ENCODE measurements at places on chromosomes 12 and 14. TPM values are rescaled to one million over a fixed set of nuclear protein-coding genes. Genes with fewer than 3 reads are reported as not detected.

DNA sequence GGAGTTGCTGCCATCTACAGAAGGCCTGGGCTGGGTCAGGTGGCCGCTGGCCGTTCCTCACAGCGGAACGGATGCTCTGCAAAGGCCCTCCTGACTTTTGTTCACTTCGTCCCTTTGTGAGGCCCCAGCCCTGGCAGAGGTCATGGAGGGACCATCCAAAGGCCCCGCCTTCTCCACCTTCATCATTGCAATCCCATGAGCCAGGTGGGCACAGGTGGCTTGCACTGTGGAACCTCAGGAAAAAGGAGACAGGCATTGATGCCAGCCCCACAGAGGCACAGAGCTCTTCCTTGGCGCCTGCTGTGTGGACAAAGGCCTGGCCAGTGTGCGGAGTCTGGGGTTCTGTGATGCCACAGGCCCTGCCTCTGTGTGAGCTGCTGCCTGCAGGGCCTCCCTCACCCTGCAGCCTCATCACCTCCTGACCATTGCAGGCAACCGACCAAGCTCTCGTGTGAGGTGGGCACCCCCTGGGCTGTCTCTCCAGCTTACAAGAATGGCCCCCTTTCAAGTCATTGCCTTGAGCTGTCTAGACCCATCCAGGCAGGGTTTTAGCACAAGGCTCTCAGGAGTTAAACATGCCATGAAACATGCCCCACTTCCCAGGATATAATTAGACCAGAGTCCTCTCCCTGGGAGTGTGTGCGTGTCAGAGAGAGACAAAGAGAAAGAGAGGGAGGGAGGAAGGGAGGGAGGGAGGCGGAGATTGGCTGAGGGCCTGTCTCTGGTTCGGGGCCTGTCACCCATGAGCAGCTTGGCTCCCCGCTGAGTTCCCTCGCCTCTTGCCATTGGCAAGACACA lies 19.3 kb downstream of the NFKBIA start:
- DNase-seq = no peak

GRCh38 chr12:1839956-1840951 lies 19.9 kb downstream of the LRTM2 start:
- no peak for DNase-seq

DNA sequence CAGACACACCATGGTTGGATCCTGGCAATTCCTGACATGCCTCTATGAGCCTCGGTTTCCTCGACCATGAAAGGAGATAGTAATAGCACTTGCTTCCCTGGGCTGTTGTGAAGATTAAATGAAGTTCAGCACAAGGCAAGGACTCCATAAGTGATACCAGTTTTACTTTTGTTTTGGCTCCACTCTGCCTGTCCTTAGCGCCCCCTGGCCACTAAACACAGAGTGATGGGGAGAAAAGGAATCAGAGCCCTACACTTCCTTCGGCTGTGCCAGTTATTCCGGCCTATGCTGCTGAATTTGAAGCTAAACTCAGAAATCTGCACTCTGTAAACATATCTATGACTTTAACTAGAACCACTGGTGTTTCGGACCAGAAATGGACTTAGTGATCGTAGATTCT lies 173.8 kb downstream of the C12orf75 start:
- no peak for DNase-seq

DNA sequence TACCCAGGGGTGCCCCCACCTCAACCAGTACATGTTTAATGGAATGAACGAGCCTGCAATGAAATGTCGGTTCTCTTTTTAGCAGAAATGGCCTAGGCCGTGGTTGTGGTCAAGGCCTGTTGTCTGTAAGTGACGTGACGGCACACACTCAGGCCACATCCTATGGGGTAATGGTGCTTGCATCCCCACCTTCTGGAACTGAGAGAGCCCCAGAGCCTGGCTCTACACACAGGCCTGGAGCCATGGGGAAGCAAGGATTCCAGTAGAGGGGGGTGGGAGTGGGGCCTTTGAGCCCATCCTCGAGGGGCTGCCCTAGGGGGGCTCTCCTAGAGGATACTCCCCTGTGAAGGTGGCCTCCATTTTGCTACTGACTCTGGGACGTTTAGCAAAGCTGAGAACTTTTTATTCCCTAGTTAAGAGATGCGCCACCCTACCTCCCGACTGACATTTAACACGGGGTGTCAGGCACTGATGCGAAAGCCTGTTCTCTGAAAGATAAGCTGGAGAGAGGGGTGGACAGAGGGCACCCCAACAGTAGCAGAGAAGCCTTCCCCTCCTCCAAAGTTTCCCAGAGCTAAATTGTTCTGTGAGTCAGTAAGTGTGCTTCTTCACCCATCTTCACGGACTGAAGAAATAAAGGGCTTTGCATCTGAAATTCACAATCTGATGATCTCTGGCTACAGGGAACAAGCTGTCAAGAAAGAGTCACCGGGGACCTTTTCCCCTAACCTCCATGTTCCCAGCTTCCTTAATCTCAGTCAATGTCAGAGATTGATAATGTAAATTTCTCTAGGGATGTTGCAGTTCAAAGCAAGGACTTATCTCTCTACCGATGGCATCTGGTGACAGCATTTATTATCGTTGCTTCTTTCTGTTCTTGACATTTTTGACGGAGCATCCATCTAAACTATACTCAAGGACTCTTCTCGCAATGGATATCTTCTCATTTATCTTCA lies 6.8 kb downstream of the RIN3 start:
- no peak for DNase-seq

The PIK3C2G gene
- 0.08 TPM for polyA plus RNA-seq

- DNase-seq = no peak
Observed at GRCh38 chr12:52074971-52075724, 4.4 kb upstream of the SMIM41 start.

GRCh38 chr12:53219956-53220693 lies 11.9 kb downstream of the RARG start:
- DNase-seq = no peak

DNA sequence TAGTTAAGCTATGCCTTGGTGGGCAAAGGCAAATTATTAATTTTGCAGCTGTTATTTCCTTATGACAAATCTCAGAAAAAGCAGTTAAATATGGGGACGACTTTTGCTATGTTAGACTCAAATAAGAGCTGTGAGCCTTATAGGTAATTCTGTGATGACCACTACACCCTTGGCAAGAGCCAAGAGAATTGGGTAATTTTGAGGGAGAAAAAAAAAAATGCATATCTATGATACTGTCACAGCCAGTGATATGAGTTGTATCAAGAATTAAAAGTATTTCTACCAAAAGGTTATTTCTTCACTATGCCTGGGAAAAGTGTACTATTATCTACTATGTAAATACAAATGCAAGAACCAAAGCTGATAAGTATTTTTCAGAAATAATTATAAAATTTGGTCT lies 43.9 kb downstream of the SCAF11 start:
- no peak for DNase-seq

GRCh38 chr14:103905842-103906456 lies 22.3 kb upstream of the TDRD9 start:
- DNase-seq = no peak

The SLC10A1 gene
- not detected for polyA plus RNA-seq

- DNase-seq = no peak
Observed at GRCh38 chr12:24499151-24500146, 449.5 kb downstream of the BCAT1 start.

The STAC3 gene
- polyA plus RNA-seq = 488 TPM

The BCL11B gene
- 0.86 TPM for polyA plus RNA-seq

- no peak for DNase-seq
Observed at GRCh38 chr14:95286645-95287044, 33.1 kb downstream of the CLMN start.

- DNase-seq = no peak
Observed at GRCh38 chr14:65840786-65841185, 428.3 kb downstream of the FUT8 start.

The SCN8A gene
- polyA plus RNA-seq = 0.27 TPM

- DNase-seq = no peak
Observed at GRCh38 chr12:98179151-98179550, 336.2 kb upstream of the TMPO start.

GRCh38 chr12:82144505-82144904 lies 213.7 kb downstream of the CCDC59 start:
- DNase-seq = no peak

DNA sequence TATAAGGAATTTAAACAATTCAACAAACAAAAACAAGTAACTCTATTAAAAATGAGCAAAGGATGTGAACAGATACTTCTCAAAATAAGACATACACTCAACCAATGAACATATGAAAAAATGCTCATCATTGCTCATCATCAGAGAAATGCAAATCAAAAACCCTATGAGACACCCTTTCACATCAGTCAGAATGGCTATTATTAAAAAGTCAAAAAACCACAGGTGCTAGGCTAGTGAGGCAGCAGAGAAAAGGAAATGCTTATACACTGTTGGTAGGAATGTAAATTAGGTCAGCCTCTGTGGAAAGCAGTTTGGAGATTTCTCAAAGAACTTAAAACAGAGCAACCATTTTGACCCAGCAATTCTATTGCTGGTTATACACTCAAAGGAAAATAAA lies 52.0 kb downstream of the NAV3 start:
- DNase-seq = no peak

The DHH gene
- 0.82 TPM for polyA plus RNA-seq

DNA sequence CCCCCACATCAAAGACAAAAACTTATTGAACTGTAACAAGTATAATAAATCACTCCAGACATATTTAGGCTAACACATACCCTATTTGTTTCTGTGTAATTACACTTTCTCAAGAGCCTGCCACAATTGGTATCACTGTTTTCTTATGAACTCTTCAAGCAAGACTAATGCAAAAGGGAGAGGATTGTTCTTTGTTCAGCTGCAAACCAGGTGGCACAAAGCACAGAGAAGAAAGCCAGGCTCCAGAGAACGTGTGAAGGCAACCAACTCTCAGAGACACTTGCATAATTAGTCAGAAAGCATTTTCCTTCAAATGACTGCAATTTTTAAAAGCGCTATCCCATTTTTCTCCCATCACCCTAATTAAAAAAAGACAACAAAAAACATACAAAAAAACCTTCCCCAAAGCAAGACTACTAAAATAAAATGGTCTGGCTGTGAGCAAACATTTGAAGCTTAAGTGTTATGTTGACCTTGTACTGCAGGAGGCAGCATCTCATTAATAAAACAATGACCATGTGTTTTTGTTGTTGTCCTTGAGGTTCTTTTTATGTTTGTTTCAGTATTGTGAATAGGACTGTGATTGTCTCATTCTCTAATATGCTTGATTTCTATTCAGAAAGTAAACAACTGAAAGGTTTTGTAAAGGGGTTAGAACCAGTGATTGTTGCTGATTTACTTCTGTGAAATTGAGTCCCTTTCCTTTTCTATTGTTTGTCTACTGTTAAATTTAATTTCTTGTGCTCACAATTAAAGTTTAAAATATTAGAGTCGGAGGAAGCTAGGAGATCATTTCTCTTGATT lies 452.7 kb upstream of the PDE3A start:
- DNase-seq = no peak

GRCh38 chr14:97230051-97230450 lies 432.9 kb downstream of the VRK1 start:
- DNase-seq = no peak

The PLBD1 gene
- 20.0 TPM for polyA plus RNA-seq

The INHBC gene
- polyA plus RNA-seq = 0.25 TPM

The PZP gene
- polyA plus RNA-seq = 0.68 TPM

- DNase-seq = no peak
Observed at GRCh38 chr14:102616799-102617198, 24.4 kb downstream of the RCOR1 start.

- no peak for DNase-seq
Observed at GRCh38 chr12:104526320-104526719, 69.6 kb downstream of the CHST11 start.

Data from forelimb muscle (tissue), 1 donor.